ENCODE measurements at places on chromosomes 1 and 21.
A peak's percentile ranks its signal among the peaks of the same experiment; 100 is the strongest.

- DNase-seq = no peak
Measured at GRCh38 chr1:158362482-158362881, 8.8 kb downstream of the CD1E start.

DNA sequence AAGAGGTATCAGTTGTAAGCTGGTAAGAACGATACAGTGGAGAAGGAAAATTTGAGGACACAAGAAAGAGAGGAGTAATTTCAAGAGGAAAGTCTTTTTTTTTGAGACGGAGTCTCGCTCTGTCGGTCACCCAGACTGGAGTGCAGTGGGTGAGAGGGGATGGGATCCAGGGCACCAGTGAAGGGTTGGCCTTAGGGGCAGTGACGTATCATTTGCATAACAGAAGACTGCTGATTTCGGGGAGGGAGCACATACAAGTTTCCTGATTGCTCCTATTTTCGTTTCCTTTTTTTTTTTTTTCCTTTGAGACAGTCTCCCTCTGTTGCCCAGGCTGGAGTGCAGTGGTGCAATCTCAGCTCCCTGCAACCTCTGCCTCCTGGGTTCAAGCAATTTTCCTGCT, 4.2 kb downstream of the S100A13 start:
- no peak for DNase-seq

GRCh38 chr1:205700865-205701401, 20.6 kb upstream of the SLC45A3 start:
- DNase-seq = peak; percentile 57

- DNase-seq = no peak
Measured at GRCh38 chr1:81499487-81499886, 301.2 kb upstream of the ADGRL2 start.

DNA sequence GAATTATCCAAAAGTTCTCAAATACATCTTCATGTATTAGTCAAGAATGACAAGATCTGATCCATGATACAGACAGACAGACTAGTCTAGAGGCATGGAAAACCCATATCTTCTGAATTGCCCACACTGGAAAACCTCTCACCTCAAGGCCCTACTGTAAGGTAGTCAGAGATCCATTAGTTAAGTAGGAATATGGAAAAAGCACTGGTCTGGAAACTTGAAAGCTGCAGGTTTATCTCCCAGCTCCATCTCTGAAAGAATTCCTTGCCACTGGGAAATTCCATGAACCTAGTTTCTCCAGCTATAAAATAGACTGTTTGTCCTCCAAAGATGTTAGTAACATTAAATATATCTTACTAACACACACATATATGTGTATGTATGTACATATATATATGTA, 169.2 kb downstream of the AKT3 start:
- DNase-seq = no peak

DNA sequence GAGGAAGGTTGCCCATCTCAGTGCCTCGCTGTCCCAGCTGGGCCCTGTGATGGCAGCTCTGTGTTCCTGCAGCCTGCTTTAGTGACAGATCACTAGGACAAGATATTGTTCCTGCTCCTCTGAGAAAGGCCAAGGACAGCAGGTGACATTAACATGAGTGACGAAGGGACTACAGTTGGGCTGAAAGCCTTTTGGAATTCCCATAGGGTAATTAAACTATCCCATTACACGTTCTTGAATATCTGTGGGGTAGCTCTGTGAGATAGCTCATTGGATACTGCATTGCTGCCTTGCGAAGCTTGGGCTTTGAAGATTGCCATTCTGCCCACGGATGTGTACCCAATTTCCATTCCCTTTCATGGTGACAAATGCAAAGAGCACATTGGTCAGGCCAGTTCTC, 78.2 kb upstream of the COA6 start:
- DNase-seq = no peak

- no peak for DNase-seq
Measured at GRCh38 chr1:53292690-53293089, 35.2 kb downstream of the LRP8 start.

DNA sequence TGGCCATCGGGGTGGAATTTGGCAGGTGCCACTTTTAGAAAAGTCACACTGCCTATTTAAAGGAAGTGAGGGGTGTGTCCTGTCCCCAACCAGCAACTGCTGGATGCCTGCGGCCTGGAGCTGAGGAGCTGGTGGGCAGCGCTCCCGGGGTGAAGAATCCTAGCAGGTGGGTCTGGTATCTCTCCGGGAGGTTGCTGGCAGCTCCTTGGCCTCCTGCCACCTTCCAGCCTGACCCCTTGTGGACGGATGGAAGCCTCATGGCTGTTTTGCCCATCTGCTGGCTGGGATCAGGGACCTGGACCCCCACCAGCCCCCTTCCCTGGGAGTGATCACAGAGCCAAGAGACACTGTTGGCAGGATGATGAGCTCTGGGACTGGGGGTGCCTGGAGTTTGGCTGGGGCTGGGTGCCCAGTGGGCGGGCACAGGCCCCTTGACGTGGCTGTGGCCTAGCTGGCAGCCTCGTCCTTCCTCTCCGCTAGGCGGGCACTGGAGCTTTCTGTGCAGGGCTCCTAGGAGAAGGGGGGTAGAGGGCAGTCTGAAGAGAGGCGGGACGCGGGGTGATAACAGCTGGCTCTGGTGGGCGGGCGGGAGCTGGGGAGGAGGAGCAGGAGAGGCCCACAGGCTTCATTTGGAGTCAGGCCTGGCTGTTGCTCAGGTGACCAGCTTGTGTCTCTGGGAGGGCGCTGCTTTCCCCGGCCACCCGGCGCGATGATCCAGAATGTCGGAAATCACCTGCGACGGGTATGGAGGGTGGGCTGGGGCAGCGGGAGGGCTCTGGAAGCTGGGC, at the start of gene ACOT11:
Gene ACOT11 (plus strand): TSS at position 628 of the 788 bp plus-strand sequence. CDS start 82 bp downstream, at position 710.
- DNase-seq = peak; percentile 85

GRCh38 chr1:173354937-173355280, 122.2 kb upstream of the PRDX6 start:
- no peak for DNase-seq

DNA sequence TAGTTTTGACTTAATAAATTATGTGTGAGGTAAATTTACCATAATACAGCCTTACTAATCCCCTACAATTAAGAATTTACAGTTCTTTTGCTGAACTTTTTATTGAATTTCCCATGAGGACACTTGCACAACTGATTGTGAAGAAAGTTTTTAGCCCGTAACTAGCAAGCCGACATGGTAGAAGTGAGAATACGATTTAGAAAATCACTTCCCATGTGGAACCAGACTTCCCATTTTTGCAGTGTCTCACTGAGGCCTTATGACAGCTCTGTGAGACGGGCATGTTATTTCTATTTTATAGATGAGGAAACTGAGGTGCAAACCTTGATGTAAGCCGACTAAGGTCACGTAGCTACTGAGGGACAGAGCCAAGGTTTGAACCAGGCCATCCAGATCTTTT, 32.5 kb upstream of the LMO4 start:
- no peak for DNase-seq

- no peak for DNase-seq
Measured at GRCh38 chr21:41426676-41427404, 801 bp downstream of the MX1 start.

- no peak for DNase-seq
Measured at GRCh38 chr1:77756052-77756754, 3.4 kb downstream of the USP33 start.

GRCh38 chr1:21579791-21580190, 70.6 kb downstream of the ALPL start:
- DNase-seq = no peak

- DNase-seq = no peak
Measured at GRCh38 chr1:234929369-234929768, 199.3 kb downstream of the TOMM20 start.

GRCh38 chr21:19368944-19369343, 965.4 kb upstream of the TMPRSS15 start:
- no peak for DNase-seq

All from left kidney (tissue), 8 donors.